ENCODE measurements at places on chromosomes 6 and 20. TPM values are rescaled to one million over a fixed set of nuclear protein-coding genes. Genes with fewer than 3 reads are reported as not detected.
A peak's percentile ranks its signal among the peaks of the same experiment; 100 is the strongest.

DNA sequence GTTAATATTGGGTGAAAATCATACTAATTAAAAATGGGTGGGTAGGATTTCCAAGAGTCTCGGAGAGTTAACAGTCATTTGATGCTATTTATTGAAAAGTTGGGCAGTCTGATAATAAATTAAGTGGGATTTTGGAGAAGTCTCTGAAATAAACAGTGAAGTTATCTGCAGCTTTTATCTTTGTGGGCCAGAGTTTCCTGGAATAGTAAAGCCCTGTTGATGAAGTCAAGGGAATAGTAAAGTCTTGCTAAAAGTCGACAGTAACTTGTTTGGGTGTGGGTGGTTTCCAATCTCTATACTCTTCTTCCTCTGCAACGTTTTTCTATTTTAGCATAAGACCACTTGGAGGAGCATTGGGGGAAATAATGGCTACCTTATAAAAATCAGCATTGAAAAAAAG lies 493.6 kb downstream of the EPM2A start:
- H3K27ac ChIP-seq, result no peak overlapping the region
- no peaks in the 10 kb centered on the region for H3K36me3 ChIP-seq
- no peak for DNase-seq
- H3K4me1 ChIP-seq, result no peaks in the 10 kb centered on the region

DNA sequence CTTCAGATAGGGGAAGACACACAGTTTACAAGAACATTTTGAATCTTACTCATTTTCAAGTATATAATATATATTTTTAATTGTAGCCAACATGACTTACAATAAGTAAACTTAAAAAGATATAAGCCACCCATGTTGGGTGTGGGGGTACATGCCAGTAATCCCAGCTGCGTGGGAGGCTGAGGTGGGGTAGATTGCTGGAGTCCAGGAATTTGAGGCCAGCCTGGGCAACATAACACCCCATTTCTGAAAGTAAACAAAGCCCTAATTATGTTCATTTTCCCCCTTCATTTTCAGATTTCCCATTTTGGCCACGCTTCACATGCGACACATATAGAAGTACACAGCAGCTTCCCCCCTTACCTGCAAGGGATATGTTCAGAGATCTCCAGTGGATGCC lies 30.5 kb downstream of the SERPINB6 start:
- peak overlapping the region; percentile 94 for H3K27ac ChIP-seq
- no peak overlapping the region for H3K4me3 ChIP-seq
- H3K4me1 ChIP-seq, result peaks cover 55% of the 10 kb centered on the region
- peaks cover 43% of the 10 kb centered on the region for H3K36me3 ChIP-seq

DNA sequence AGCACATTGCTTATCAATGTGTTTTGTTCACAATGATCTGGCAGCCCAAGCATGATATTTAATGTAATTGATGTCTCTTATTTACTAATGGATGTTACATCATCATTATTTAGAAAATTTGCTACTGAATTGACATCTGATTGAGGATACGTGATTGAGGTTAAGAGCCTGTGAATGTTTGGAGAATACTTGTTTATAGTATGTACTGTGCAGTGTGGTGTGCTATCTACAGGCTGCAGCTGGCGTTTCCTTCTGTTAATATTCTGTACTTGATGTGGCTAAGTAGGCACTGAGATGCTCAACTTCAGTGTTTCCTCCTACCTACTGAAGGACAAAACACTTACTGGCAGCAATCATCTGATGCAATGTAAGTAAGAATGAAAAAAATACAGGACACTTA lies 709.6 kb upstream of the FLRT3 start:
- no peaks in the 10 kb centered on the region for H3K27me3 ChIP-seq
- H3K27ac ChIP-seq, result no peak overlapping the region
- H3K4me3 ChIP-seq, result no peak overlapping the region

GRCh38 chr20:1174787-1175186 lies 10.0 kb downstream of the TMEM74B start:
- DNase-seq, result no peak
- no peaks in the 10 kb centered on the region for H3K27me3 ChIP-seq
- H3K4me1 ChIP-seq, result no peaks in the 10 kb centered on the region
- H3K4me3 ChIP-seq, result no peak overlapping the region
- H3K27ac ChIP-seq, result no peak overlapping the region

GRCh38 chr6:131894493-131895424 lies 56.4 kb downstream of the CCN2 start:
- peak; percentile 25 for DNase-seq
- H3K36me3 ChIP-seq, result peaks cover 6% of the 10 kb centered on the region
- no peak overlapping the region for H3K4me3 ChIP-seq
- H3K27ac ChIP-seq, result no peak overlapping the region
- peaks cover 12% of the 10 kb centered on the region for H3K4me1 ChIP-seq

DNA sequence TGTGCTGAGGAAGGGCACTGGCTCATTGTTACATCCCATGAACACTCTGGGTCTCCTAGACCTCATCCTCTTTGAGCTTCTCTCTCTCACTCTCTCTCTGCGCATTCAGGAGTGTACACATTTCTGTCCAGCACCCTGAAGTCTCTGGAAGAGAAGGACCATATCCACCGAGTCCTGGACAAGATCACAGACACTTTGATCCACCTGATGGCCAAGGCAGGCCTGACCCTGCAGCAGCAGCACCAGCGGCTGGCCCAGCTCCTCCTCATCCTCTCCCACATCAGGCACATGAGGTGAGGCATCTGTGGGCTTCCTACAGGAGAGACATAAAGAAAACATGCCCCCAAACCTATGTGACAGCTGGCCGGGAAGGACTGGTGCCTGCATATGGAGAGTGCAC lies 286.8 kb downstream of the ESR1 start:
- H3K27ac ChIP-seq, result no peak overlapping the region
- H3K4me3 ChIP-seq, result no peak overlapping the region
- no peaks in the 10 kb centered on the region for H3K27me3 ChIP-seq
- no peak for DNase-seq

NKX2-2 gene
- total RNA-seq, result not detected

DNA sequence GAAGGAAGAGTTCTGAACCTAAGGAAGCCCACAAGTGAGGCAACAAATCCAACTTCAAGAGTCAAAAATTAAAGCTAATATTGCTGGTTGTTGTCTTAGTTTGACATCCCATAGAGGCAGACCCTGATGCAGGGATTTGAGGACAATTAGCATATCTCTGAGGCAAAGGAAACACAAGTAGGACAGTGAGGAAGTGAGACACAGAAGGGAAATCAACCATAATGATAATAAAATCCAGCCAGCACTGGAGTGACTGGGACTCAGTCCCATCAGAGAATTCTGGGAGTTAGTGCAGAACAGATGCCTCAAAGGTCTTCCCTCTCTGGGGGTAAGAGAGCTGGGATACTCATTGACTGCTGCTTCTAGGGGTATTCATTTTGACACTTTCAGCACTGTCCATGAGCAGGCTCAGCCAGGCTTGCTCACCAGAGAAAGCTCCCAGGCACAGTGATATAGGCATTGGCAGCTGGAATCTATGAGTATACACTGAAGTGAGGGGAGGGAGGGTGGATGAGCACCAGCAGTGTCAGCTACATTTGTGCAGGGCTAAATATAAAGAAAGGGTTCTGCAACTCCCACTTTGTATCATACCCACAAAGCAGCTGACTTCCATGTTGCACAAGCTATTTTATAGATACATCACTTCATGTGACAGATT lies 43.4 kb upstream of the SPTLC3 start:
- H3K27me3 ChIP-seq, result no peaks in the 10 kb centered on the region
- DNase-seq, result no peak
- no peak overlapping the region for H3K4me3 ChIP-seq
- H3K4me1 ChIP-seq, result no peaks in the 10 kb centered on the region
- no peaks in the 10 kb centered on the region for H3K36me3 ChIP-seq

DNA sequence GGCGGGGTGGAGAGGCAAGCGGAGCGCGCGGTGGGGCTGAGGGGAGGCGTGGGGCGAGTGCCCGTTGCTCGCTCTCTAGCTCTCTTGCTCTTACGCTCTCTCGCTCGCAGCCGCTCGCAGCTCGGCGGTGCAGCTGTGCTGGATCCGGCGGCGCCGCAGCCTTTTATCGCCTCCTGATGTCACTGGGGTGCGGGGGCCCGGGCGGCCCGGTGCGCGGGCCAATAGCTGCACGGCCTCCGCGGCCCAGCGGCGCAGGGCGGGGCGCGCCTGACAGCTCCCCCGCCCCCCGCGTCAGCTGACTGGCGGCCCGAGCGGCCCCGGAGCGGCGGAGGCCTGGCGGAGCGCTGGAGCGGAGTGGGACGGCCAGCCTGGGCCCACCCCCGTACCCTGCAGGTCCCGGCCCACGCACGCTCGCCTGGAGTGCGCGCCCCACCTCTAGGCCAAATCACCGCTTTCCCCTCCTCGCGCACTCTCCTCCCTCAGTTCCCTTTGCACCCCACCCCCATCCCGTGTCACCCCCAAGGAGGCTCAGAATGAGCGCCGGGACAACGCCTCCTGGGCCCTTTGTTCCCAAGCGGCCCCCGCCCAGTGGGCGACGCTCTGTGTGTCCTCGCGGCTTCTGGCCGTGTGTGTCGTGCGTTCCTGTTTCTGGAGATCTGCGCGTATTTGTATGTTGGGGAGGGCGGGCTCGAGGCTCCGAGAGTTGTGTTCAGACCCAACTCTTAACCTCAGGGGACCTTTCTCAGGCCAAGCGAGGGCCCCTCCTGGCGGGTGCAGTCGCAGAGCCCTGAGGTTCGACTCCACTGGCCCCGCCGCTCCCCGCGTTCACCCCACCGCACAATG lies at the start of gene MAFB:
TSS of gene MAFB (minus strand) at position 137 of the 843 bp plus-strand sequence. CDS start 386 bp downstream, outside the sequence.
- peaks cover 90% of the 10 kb centered on the region for H3K27me3 ChIP-seq
- peak within 1 kb of the TSS; percentile 67 for H3K4me3 ChIP-seq
- H3K4me1 ChIP-seq, result peaks cover 13% of the 10 kb centered on the region
- no peak within 1 kb of the TSS for H3K27ac ChIP-seq

DNA sequence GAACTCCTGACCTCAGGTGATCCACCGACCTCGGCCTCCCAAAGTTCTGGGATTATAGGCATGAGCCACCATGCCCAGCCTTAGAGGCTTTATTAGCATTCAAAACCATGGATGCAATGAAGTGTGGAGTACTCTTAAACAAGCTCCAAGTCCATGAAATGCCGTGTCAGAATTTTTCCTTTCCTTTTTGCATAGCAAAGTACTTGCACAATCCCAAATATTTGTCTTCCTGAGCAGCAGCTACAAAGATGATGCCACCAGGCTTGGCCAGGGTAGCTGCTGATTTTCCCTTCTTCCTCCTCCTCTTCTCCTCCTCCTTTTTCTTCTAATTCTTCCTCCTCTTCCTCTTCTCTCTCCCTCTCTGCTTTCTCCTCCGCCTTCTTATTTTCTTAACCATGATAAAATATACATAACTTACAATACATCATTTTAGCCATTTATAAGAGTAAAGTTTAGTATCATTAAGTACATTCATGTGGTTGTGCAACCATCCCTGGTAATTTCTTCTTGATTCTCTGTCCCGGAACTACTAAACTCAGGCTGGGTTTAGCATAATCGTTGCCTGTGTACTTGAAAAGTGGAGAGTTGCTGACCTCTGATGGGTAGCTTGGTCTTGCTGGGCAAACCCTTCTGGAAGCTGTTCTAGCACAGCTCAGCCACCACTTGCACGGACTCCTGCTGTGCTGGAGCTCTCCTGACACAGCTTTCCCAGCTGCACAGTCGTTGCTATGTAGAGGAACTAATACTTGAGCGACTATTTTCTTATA lies 20.3 kb downstream of the MUCL3 start:
- peaks cover 54% of the 10 kb centered on the region for H3K27me3 ChIP-seq
- H3K4me3 ChIP-seq, result no peak overlapping the region
- H3K27ac ChIP-seq, result no peak overlapping the region
- no peaks in the 10 kb centered on the region for H3K36me3 ChIP-seq

GRCh38 chr20:12090920-12091319 lies 173.2 kb downstream of the BTBD3 start:
- no peak overlapping the region for H3K27ac ChIP-seq
- H3K4me3 ChIP-seq, result no peak overlapping the region
- H3K4me1 ChIP-seq, result no peaks in the 10 kb centered on the region
- DNase-seq, result no peak

PLEKHG1 gene
- 2.9 TPM for total RNA-seq

- H3K27me3 ChIP-seq, result no peaks in the 10 kb centered on the region
- no peak overlapping the region for H3K27ac ChIP-seq
- H3K4me3 ChIP-seq, result no peak overlapping the region
- no peak for DNase-seq
- peaks cover 16% of the 10 kb centered on the region for H3K36me3 ChIP-seq
- peaks cover 34% of the 10 kb centered on the region for H3K4me1 ChIP-seq
These were observed 5.5 kb downstream of the FAM217B start for GRCh38 chr20:59945731-59946130.

DNA sequence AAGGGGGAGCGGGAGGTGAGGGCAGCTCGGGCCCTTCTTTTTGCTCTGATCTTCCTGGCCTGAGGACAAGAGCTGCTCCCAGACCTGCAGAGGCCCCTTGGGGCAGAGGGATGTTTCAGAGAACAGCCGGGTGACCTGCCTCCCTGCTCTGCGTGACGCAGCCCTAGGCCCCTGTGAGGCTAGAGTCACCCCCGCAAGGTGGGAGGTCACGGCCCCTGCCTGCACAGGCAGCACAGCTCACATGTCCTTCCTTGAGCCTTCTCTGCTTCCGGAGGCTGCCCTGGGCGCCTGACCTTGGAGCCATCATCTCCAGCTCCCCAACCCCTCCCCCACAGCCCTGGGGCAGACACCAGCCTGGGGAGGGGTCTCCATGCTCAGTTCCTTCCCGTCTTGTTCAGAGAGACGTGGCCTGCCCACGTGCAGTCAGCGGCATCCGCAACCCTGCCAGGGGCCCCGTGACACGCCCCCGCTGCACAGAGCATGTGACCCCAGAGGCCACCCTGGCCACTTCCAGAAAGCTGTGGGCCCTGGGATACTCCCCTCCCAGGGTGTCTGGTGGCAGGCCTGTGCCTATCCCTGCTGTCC lies at the start of gene BIRC7:
TSS of gene BIRC7 (plus strand) at position 507 of the 585 bp plus-strand sequence. CDS start 192 bp downstream, outside the sequence.
- no peaks in the 10 kb centered on the region for H3K36me3 ChIP-seq
- H3K4me3 ChIP-seq, result no peak within 1 kb of the TSS
- DNase-seq, result no peak
- peaks cover 18% of the 10 kb centered on the region for H3K27me3 ChIP-seq
- no peak within 1 kb of the TSS for H3K27ac ChIP-seq
- peaks cover 1% of the 10 kb centered on the region for H3K4me1 ChIP-seq
